ENCODE measurements at places on chromosomes 3 and 15. TPM values are rescaled to one million over a fixed set of nuclear protein-coding genes. Genes with fewer than 3 reads are reported as not detected.

The IMPG2 gene
- 0.18 TPM for total RNA-seq

The TMCO5A gene
- not detected for total RNA-seq

GRCh38 chr3:129318921-129319320, 40.3 kb downstream of the HMCES start:
- H3K27me3 ChIP-seq, result no peaks in the 10 kb centered on the region
- H3K4me1 ChIP-seq, result peaks cover 12% of the 10 kb centered on the region
- H3K4me3 ChIP-seq, result no peak overlapping the region
- H3K36me3 ChIP-seq, result peaks cover 14% of the 10 kb centered on the region
- H3K27ac ChIP-seq, result no peak overlapping the region

The RAMAC gene
- 24.1 TPM for total RNA-seq

The GALNT15 gene
- total RNA-seq, result not detected

The MORC1 gene
- not detected for total RNA-seq

DNA sequence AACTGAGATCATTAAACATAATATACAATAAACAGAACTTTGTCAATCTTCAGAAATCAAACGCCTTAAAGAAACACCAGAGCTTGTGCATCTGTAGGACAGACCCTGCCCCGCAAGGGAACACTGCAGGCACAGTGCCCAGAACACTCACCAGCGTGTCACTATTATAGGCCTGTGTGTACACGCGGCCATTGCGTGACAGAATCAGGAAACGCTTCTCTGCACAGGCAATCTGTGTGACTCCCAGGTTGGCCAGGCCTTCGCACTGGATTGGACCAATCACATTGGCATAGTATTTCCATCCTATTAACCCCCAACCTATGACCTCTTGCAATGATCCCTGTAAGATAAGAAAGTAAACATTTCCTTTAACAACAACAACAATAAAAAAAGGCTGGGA, 52.9 kb downstream of the HERC2 start:
- H3K36me3 ChIP-seq, result peaks cover 45% of the 10 kb centered on the region
- H3K4me3 ChIP-seq, result no peak overlapping the region
- no peak overlapping the region for H3K27ac ChIP-seq

- no peaks in the 10 kb centered on the region for H3K36me3 ChIP-seq
- H3K4me1 ChIP-seq, result no peaks in the 10 kb centered on the region
- DNase-seq, result no peak
- H3K27ac ChIP-seq, result no peak overlapping the region
- no peaks in the 10 kb centered on the region for H3K27me3 ChIP-seq
Measured at GRCh38 chr3:81289676-81290075, 471.8 kb downstream of the GBE1 start.

GRCh38 chr3:99954914-99955644, 137.4 kb downstream of the CMSS1 start:
- peaks cover 2% of the 10 kb centered on the region for H3K4me1 ChIP-seq
- H3K27me3 ChIP-seq, result no peaks in the 10 kb centered on the region
- DNase-seq, result no peak
- H3K27ac ChIP-seq, result no peak overlapping the region
- H3K4me3 ChIP-seq, result no peak overlapping the region
- no peaks in the 10 kb centered on the region for H3K36me3 ChIP-seq

The AP2M1 gene
- 206 TPM for total RNA-seq

DNA sequence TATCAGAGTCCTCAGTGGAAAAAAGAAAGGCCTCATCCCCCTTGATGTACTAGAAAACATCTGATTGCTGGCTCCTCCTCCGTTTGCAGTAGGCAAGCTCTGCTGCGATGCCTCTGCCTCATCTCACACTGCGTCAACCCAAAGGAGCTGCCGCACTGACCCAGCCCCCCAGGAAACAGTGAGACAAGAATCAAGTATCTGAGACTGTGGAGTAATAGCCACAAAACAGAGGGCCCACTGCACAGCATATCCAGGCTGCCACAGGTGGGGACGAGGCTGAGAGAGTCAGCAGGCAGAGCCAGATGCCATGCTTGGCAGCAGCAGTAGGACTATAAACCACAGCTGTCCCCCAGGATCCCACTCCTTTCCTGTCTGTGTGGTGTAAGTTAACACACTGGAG, 165.9 kb downstream of the STAC start:
- H3K4me1 ChIP-seq, result no peaks in the 10 kb centered on the region
- no peaks in the 10 kb centered on the region for H3K36me3 ChIP-seq
- H3K27me3 ChIP-seq, result no peaks in the 10 kb centered on the region
- no peak for DNase-seq
- H3K27ac ChIP-seq, result no peak overlapping the region

The ERICH6 gene
- total RNA-seq, result 0.81 TPM

The MESP1 gene
- total RNA-seq, result 3.5 TPM

The GOLGA8S gene
- total RNA-seq, result 0.38 TPM

The RBP2 gene
- not detected for total RNA-seq

- H3K36me3 ChIP-seq, result no peaks in the 10 kb centered on the region
- no peak overlapping the region for H3K4me3 ChIP-seq
- DNase-seq, result no peak
- H3K27ac ChIP-seq, result no peak overlapping the region
Measured at GRCh38 chr3:112635674-112636073, 5.3 kb downstream of the CCDC80 start.

DNA sequence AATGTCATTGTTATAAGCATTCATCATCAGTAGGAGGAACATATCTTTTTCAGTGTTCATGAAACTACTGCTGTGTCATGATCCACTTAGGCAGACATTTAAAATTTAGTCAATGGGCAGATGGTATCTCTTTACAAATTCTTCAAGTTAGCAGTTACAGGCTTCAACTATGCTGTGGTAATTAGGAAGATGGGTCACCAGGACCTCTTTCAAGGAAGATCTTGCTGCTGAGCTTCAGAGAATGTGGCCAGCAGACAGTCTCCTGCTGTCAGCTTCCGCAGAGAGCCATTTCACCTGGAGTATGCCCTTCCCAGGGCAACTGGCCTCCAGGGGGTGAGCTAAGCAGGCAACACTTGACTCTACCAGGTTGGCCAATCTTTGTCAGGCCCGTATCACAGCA, 19.4 kb downstream of the IFT57 start:
- H3K4me3 ChIP-seq, result no peak overlapping the region
- H3K27ac ChIP-seq, result no peak overlapping the region
- peaks cover 13% of the 10 kb centered on the region for H3K4me1 ChIP-seq
- peaks cover 22% of the 10 kb centered on the region for H3K36me3 ChIP-seq

The FSIP1 gene
- total RNA-seq, result 0.88 TPM

The KNG1 gene
- total RNA-seq, result not detected

GRCh38 chr15:70410371-70410985, 312.8 kb upstream of the TLE3 start:
- H3K27ac ChIP-seq, result no peak overlapping the region
- H3K4me1 ChIP-seq, result no peaks in the 10 kb centered on the region
- H3K36me3 ChIP-seq, result no peaks in the 10 kb centered on the region
- peaks cover 4% of the 10 kb centered on the region for H3K27me3 ChIP-seq
- no peak overlapping the region for H3K4me3 ChIP-seq
- no peak for DNase-seq

GRCh38 chr15:94387442-94387841, 156.1 kb downstream of the MCTP2 start:
- no peak overlapping the region for H3K4me3 ChIP-seq
- peak overlapping the region; percentile 64 for H3K27ac ChIP-seq
- peaks cover 26% of the 10 kb centered on the region for H3K4me1 ChIP-seq
- peaks cover 47% of the 10 kb centered on the region for H3K36me3 ChIP-seq
- no peaks in the 10 kb centered on the region for H3K27me3 ChIP-seq

- no peak overlapping the region for H3K4me3 ChIP-seq
- no peaks in the 10 kb centered on the region for H3K36me3 ChIP-seq
- H3K4me1 ChIP-seq, result no peaks in the 10 kb centered on the region
- H3K27ac ChIP-seq, result no peak overlapping the region
Measured at GRCh38 chr3:159536876-159537275, 451.8 kb upstream of the IL12A start.

DNA sequence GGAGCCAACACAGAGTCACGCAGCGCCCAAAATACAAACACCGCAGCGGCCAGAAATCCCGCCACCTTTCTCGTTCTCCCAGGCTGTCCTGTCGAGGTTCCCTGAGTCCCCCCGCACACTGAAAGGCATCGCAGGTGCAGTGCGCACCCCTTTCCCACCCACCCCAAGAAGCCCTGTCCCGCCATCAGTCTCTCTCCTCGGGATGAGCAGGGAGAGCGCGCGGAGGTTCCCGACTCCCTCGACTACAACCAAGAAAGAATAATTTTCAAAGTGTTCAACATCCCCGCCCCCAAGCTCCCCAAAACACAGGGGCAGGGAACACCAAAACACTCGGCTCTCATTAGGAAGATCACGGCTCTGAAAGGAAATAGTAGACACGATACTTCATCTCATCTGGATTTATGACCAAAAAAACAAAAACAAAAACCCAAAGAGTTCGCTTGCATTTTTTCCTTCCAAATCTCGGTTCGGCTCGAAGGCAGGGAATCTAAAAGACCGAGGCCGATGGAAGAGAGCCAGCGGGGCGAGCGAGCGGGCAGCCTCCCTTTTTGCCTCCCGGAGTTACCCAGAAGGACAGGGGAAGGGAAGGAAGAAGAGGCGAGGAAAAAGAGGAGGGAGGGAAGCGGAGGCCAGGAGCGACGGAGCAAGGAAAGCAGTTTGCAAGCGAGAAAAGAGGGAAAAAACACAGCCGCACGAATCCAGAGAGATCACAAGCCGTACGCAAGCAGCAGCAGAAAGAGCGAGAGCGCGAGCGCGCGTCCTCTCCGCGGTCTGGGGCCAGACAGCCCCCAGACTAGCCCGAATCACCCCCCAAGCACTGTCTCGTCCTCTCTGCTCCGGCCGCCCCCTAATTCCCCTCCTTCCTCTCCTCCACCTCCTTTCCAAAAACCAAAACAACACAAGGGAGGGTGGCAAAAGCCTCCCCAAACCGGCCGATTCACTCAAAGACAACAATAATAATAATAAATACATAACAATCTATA, 808 bp downstream of the BCL6 start:
- H3K4me1 ChIP-seq, result peaks cover 55% of the 10 kb centered on the region
- DNase-seq, result peak; percentile 56
- peak overlapping the region; percentile 99 for H3K27ac ChIP-seq
- peak overlapping the region; percentile 89 for H3K4me3 ChIP-seq
- no peaks in the 10 kb centered on the region for H3K27me3 ChIP-seq
- peaks cover 24% of the 10 kb centered on the region for H3K36me3 ChIP-seq

The CD86 gene
- 21.7 TPM for total RNA-seq

DNA sequence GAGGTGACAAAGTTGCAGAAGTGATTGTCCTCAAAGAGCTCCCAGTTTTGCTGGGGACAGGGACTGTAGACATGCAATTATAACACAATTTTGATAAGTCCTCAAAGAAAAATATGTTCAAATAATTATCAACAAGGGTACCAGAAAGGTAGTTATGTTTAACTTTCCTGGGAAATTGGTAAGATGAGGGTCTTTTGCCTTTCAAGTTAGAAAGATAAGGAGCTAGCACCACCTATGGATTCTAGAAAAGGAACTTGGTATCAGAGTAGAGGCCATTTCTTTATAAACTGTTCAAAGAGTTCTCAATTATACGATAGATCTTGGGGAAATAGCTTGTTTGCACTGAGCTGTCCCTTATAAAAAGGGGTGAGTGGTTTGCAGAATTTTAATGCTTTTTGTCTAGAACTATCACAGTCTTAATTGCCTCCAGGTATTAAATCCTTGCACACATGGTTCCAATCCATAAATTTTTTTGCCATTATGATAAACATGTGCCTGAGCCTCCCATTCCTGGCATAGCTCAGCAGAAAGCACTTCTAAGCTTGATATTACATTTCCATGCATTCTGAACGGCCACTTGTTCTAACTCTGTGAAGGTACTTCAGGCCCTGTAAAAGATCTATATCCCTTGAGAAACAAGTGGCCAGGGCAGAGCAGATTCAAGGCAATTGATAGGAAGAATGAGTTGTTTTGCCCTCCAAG, 247.5 kb upstream of the LRIG1 start:
- H3K4me3 ChIP-seq, result no peak overlapping the region
- H3K36me3 ChIP-seq, result no peaks in the 10 kb centered on the region
- no peak overlapping the region for H3K27ac ChIP-seq
- no peaks in the 10 kb centered on the region for H3K4me1 ChIP-seq

DNA sequence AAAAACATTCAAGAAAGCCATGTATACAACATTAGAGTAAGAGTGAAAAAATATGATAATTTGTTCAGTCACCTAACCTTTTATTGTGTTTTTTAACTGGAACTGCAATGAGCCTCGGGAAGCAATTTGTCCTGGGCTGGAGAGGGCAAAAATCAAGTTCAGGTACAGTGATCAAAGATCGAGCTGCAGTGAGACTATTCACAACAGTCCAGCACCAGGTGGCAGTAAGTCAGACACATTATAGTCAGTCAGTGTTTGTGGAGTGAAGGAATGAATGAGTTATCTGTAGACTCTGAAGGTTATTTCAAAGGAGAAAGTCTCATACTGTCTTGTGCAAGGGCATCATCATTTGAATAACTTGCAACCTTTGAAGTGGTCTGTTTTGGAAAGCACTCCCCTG, 116.6 kb downstream of the CHDH start:
- peaks cover 33% of the 10 kb centered on the region for H3K27me3 ChIP-seq
- H3K4me3 ChIP-seq, result no peak overlapping the region
- DNase-seq, result no peak
- peaks cover 60% of the 10 kb centered on the region for H3K4me1 ChIP-seq

- H3K4me1 ChIP-seq, result peaks cover 9% of the 10 kb centered on the region
- H3K4me3 ChIP-seq, result no peak overlapping the region
- no peaks in the 10 kb centered on the region for H3K36me3 ChIP-seq
- no peak overlapping the region for H3K27ac ChIP-seq
Measured at GRCh38 chr15:68307131-68307928, 29.8 kb downstream of the FEM1B start.

DNA sequence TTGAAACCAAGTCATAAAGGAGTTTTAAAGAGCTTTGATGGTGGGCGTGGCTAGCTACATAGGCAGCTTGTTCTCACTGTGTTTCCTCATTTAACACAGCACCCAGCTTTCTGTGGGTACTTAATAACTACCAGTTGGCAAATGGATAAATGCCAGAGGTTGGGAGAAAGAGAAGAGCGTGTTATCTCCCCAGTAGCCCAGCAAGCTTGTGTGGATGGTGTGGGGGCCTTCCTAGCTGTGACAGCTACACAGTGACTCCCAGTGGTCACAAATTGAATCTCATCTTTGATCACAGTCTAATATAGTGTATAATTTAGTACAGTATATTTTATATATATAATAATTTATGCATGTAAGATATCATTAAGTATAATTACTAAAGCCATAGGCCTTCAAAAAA, 984.1 kb downstream of the EPHA3 start:
- H3K4me1 ChIP-seq, result no peaks in the 10 kb centered on the region
- H3K27ac ChIP-seq, result no peak overlapping the region
- DNase-seq, result no peak
- H3K27me3 ChIP-seq, result no peaks in the 10 kb centered on the region

- H3K4me3 ChIP-seq, result no peak overlapping the region
- no peak for DNase-seq
- no peaks in the 10 kb centered on the region for H3K27me3 ChIP-seq
- H3K4me1 ChIP-seq, result peaks cover 2% of the 10 kb centered on the region
Measured at GRCh38 chr15:57160823-57161560, 215.3 kb upstream of the CGNL1 start.

The CRBN gene
- 62.8 TPM for total RNA-seq

Measured in activated CD4-positive, alpha-beta memory T cell treated with anti-CD3 and anti-CD28 coated beads, Interleukin-2, amount 10 ng/mL, durations not matched to agents 7 days and 5 days (primary cell).